Dorsolateral prefrontal cortex (tissue), 122 donors: ENCODE measurements at places on chromosomes 7 and 10.

DNA sequence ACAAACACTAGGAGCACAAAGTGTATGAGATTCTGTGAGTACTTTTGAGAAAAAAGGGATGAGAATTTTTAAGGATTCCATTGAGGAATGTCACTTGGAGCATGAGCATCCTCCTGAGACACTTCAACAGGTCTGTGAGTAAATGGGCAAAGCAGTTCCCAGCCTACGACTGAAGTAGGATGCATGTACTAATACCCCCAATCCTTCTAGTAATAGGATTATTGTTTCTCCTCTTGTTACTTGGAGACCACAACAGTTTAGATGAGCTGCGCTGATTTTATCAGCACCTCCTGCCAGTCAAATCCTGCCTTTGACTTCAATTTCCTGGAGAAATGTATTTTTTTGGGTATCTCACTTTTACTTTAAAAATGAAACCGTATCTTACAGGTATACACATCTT lies 820 bp downstream of the BBS9 start:
- DNase-seq = no peak

- DNase-seq = no peak
These were observed 28.5 kb downstream of the EPC1 start for GRCh38 chr10:32318476-32318896.

GRCh38 chr10:58209669-58210068 lies 58.0 kb downstream of the IPMK start:
- DNase-seq = no peak

- no peak for DNase-seq
These were observed 6.5 kb upstream of the C10orf105 start for GRCh38 chr10:71725998-71726579.

GRCh38 chr10:69087590-69088470 lies at the start of gene SRGN:
SRGN (plus strand) TSS chr10:69088103; CDS start chr10:69088158, 55 bp downstream.
- DNase-seq = no peak

- peak; percentile 46 for DNase-seq
These were observed 59.3 kb downstream of the NUDCD3 start for GRCh38 chr7:44431091-44431608.

GRCh38 chr10:20372748-20373147 lies 524.4 kb downstream of the NEBL start:
- no peak for DNase-seq

DNA sequence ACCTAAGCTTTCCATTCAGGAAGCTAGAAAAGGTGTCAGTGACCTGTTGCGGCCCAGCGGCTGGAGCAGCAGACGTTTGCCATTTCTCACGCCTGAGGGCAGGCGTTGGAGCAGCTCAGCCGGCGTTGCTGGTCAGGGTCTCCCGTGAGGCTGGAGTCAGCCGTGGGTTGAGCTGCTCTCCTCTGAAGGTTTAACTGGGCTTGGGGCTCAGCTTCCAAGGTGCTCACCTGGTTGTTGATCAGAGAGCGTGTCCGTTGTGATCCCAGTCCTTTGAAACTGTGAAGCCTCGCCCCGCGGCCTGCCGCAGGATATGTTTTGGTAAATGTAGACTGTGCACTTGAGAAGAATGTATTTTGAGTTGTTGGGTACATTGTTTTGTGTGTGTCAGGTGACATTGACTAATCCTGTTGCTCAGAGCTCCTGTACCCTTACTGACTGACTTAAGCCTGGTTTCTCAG lies 20.6 kb upstream of the PWWP2B start:
- peak; percentile 23 for DNase-seq

GRCh38 chr10:99693933-99694583 lies 34.7 kb downstream of the ENTPD7 start:
- no peak for DNase-seq

GRCh38 chr7:150736864-150737263 lies 354 bp upstream of the GIMAP5 start:
- no peak for DNase-seq

- no peak for DNase-seq
These were observed 6.1 kb downstream of the CHRM2 start for GRCh38 chr7:136874393-136875032.

GRCh38 chr7:133052401-133052756 lies 29.5 kb downstream of the CHCHD3 start:
- DNase-seq = no peak

- DNase-seq = no peak
These were observed 47.7 kb downstream of the KIAA1217 start for GRCh38 chr10:24256619-24257107.

DNA sequence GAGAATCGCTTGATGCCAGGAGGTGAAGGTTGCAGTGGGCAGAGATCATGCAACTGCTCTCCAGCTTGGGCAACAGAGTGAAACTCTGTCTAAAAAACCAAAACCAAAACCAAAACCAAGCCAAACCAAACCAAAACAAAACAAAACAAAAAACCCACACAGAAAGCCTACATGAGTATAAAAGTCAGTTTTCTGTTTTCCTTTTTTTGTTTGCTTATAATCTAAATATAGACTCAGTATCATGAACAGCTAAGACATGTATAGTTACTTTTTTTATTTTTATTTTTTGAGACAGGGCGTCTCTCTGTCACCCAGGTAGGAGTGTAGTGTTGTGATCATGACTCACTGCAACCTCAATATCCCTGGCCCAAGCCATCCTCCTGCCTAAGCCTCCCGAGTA lies 16.8 kb upstream of the MTPN start:
- DNase-seq = no peak

- no peak for DNase-seq
These were observed 6.3 kb upstream of the IL2RA start for GRCh38 chr10:6068422-6068821.

GRCh38 chr10:51709324-51709972 lies 10.1 kb upstream of the CSTF2T start:
- no peak for DNase-seq

DNA sequence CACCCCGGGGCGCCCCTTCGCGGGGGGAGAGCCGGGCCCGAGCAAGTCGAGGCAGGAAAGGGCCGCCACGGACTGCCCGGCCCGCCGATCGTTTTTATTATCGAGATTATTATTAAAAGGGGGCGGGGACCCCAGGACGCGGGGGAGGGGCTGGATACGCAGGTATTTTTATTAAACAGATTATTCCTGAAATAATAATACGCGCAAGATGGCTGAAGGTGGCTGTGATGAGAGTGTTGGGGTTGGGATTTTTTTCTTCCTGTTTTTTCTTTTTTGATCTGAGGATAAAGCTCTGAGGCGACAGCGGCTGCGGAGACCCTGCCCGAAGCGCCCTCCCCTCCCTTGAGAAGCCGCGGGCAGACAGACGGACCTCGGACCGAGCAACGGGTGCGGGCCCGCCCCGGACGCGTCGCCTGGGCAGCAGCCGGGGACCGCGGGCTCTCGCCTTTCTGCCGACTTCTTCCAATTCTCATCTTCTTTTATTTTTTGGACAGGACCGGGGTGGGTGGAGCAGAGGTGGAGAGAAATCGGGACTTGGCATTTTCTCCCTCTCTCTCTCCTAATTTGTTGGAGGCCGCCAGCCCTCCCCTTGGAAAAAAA lies 1.4 kb upstream of the TRIM8 start:
- no peak for DNase-seq

DNA sequence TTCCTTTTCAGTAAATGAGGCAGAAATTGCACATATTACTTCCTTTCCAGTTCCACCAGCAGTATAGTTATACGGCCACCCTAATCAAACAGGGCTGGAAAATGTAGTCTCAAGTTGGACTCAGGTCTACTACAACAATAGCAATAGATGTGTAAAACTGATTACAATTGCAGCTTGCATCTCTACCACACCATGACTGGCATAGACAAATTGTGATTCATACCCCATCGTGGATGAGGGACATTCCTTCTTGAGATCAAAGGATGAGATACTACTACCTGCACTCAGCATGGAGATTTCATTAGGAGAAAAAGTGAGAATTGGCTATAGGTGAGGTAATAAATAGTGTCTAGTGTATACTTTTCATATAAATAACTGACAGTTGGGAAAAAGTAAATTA lies 1220.8 kb downstream of the TYW1 start:
- no peak for DNase-seq
